HFFc6 (cell line): ENCODE measurements at places on chromosomes 7 and 10.

DNA sequence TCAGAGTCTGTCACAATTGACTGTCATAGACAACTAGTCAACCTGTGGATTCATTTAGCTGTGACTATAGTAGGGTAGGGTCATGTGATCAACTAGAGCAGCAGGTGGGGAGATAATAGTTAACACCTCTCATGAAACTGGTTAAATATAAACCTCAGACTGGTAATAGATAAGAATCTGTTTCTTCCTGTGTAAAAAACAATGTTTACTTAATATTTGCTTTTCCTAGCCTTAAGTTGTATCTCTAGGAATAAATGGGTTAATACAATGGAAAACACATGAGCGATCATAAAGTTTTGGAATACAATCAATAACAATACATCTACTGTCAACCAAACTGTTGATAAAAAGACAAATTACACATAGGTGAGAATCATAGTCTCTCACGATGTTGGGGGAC lies 43.4 kb upstream of the ITGB8 start:
- no peaks in the 10 kb centered on the region for H3K27me3 ChIP-seq
- no peak overlapping the region for H3K4me3 ChIP-seq
- H3K27ac ChIP-seq, result no peak overlapping the region
- H3K4me1 ChIP-seq, result no peaks in the 10 kb centered on the region
- DNase-seq, result no peak

GRCh38 chr7:26664735-26665416 lies 199.5 kb downstream of the SKAP2 start:
- DNase-seq, result no peak
- H3K27ac ChIP-seq, result no peak overlapping the region
- no peaks in the 10 kb centered on the region for H3K36me3 ChIP-seq
- H3K27me3 ChIP-seq, result peaks cover 2% of the 10 kb centered on the region
- peaks cover 16% of the 10 kb centered on the region for H3K4me1 ChIP-seq

- H3K27ac ChIP-seq, result no peak overlapping the region
- H3K4me3 ChIP-seq, result no peak overlapping the region
- DNase-seq, result no peak
- H3K27me3 ChIP-seq, result peaks cover 2% of the 10 kb centered on the region; the same call in 1 of the 2 replicates
- peaks cover 4% of the 10 kb centered on the region; the same call in 1 of the 2 replicates for H3K36me3 ChIP-seq
Observed at GRCh38 chr7:28990200-28990960, 32.2 kb upstream of the TRIL start.

DNA sequence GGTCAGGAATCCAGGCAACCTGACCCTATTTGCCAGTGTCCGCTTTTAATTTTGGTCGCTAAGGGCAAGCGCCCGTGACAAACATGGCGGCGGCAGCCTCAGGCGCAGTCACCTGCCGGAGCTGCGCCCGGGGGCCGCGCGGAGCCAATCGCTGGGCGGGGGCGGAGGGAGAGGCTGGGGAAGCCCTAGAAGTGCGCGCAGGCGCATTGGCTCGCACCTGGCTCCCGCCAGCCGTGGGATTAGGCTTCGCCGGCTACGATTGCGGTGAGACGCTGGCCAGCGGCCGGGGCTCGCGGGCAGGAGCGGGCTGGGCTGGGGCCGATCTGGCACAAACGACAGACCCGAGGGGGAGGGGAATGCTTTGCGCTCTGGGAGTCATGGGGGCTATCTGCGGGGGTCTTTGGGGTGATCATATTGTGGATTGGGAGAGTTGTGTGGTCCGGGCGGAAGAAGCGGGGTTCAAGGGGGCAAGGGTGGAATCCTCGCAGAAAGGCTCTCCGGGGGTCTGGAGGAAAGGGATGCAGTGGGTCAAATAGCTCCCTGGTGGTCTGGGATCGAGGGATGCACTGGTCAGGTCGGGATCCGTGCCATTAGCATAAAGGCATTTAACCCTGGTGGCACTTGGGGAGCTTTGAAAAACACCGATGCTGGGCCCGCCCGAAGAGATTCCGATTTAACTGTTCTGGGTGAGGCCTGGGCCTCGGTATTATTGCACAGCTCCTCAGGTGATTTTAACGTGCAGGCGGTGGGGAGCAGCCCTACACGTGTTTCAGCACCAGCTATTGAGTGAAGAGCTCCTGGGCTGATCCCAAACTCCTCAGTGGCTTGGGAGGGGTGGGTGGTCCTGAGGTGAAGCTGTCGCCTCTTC lies 10.1 kb upstream of the C10orf95 start:
- H3K4me3 ChIP-seq, result peak overlapping the region; percentile 89
- peak; percentile 60 for DNase-seq
- no peak overlapping the region for H3K27ac ChIP-seq
- H3K27me3 ChIP-seq, result peaks cover 9% of the 10 kb centered on the region

DNA sequence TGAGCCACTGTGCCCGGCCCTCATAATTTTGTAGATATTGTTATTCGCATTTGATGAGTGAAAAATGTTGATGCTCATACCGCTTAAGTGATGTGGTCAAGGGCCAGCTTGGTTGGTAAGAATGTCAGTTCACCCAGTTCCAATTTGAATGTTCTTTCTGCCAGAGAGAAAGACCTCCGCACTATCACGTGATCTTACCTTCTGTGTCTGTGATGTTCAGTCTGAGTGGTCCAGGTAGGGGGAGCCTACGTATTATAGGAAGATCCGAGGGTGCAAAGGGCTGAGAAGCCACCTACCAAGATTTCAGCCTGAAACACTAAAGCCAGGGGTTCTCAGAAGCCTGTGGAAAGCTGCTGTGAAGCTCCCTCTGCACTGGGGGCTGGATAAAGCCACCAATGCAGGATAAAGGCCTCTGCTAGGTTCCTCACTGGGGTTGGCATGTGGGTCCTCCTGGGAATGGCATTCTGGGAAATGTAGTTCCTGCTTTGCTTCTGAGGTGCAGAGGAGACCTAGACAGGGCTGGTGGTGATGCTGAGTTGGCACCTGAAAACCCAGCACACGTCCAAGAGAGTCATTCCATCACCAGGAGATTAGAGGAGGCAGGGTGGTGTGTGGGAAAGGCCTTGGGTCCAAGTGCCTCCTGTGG lies 64.7 kb upstream of the AOAH start:
- no peaks in the 10 kb centered on the region for H3K4me1 ChIP-seq
- no peak for DNase-seq
- peaks cover 2% of the 10 kb centered on the region; the same call in 1 of the 2 replicates for H3K27me3 ChIP-seq
- H3K27ac ChIP-seq, result no peak overlapping the region

- H3K4me1 ChIP-seq, result no peaks in the 10 kb centered on the region
- H3K27me3 ChIP-seq, result peaks cover 2% of the 10 kb centered on the region; the same call in 1 of the 2 replicates
- H3K36me3 ChIP-seq, result no peaks in the 10 kb centered on the region
- no peak overlapping the region for H3K4me3 ChIP-seq
- no peak overlapping the region for H3K27ac ChIP-seq
Observed at GRCh38 chr7:50159154-50159553, 66.1 kb upstream of the ZPBP start.

DNA sequence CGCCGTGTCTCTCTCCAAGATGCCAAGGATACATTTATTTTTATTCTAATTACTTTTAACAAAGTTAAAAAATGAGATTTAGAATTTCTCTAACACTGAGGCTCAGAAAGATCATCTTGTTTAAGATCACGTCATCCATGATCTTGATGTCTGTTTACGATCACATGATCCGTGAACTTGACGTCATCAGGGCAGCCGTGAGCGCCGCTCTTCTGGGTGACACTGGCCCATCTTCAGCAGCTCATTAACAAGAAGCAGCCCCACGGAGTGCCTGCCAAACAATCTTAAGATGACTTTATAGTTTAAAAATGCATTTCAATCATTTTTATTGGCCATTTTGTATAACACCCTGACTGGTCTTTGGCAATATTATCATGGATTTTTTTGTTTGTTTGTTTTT lies 291.1 kb upstream of the PRKCQ start:
- H3K27me3 ChIP-seq, result peaks cover 7% of the 10 kb centered on the region
- no peak for DNase-seq
- H3K36me3 ChIP-seq, result no peaks in the 10 kb centered on the region
